Activated CD4-positive, alpha-beta T cell treated with anti-CD3 and anti-CD28 coated beads, Interleukin-2, amount 50 U/mL, for 4 hours (primary cell): ENCODE measurements at places on chromosomes 13 and 19.

GRCh38 chr19:16206046-16206605 lies 8.4 kb downstream of the AP1M1 start:
- DNase-seq: no peak

- no peak for DNase-seq
Observed at GRCh38 chr13:74795526-74795925, 661.3 kb upstream of the KLF12 start.

DNA sequence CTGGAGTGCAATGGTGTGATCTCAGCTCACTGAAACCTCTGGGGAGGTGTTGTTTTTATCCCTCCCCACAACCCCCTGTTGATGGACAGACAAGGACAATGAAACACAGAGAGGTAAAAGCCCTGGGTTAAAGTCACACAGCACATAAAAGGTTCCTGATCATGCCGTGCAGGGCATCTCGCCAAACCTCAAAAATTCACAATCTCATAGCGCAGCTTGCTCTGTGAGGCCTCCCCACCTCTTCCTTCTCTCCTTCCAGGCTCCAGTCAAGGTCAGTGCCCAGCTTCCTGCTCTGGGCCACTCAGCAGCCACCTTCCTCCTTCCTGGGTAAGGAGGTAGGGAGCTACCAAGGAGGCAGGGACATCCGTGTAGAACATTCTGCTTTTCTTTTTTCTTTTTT lies 2.3 kb downstream of the FUT2 start:
- no peak for DNase-seq

DNA sequence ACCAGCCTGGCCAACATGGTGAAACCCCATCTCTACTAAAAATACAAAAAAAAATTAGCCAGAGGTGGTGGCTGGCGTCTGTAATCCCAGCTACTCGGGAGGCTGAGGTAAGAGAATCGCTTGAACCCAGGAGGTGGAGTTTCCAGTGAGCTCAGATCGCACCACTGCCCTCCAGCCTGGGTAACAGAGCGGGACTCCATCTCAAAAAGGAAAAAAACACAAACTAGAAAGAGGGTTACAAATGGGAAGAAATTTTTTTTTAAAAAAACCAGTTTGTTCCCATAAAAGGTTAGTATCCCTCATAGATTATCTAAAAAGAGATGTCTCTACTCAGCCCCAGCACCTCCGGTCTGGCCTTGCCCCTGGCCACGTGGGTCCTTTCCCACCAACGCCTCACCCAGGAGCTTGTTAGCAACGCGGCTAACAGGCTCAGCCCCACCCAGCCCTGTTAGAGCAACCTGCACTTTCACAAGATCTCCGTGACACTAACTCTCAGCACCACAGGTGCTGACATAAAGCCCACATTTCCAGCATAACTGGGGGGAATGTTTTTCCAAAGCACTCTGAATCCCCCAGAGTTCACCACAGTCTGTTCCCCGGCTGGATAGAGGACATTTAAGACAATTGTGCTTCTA lies 4.3 kb downstream of the DMKN start:
- peak; percentile 9 for DNase-seq

DNA sequence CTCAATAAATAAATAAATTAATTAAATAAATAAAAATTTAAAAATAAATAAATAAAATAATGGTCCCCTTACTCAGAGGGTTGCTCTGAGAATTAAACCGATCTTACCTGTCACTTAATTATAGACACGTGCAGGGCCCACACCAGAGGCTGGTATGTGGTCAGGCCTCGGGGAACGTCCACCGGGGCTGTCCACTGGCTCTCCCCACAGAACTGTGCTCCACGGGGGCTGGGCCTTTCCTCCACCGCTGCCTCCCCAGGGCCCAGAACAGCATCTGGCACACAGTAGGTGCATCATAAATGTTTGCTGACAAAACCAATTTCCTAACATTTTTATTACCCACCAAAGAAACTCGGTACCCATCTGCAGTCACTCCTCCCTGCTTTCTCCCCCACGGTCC lies 69.2 kb downstream of the CEBPG start:
- DNase-seq: no peak
